ENCODE measurements at places on chromosomes 16 and 17.
A peak's percentile ranks its signal among the peaks of the same experiment; 100 is the strongest.

DNA sequence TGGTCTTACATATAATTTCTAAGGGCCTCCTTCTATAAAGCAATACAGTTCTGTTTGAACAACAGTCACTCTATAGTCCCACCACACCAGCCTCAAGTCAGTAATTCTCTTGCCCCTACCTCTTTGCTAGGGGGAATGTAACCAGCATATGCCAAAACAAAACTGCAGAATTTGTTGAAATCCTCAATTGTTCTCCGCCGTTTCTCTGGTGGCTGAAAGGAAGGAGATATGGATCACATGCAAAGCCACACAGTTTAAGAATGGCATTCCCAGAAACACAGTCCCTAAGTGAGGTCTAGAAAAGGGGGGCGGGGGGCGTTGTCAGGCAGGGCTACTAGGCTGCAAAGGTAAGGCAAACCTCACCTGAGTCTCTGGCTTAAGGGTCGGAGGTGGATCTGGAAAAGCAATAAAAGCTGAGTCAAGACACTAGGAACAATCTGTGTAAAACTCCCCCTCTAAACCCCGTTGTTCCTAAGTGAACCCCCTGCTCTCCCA is 1.9 kb downstream of the PHF23 start:
- DNase-seq = no peak

GRCh38 chr16:87474566-87474996 is 18.2 kb downstream of the ZCCHC14 start:
- no peak for DNase-seq

DNA sequence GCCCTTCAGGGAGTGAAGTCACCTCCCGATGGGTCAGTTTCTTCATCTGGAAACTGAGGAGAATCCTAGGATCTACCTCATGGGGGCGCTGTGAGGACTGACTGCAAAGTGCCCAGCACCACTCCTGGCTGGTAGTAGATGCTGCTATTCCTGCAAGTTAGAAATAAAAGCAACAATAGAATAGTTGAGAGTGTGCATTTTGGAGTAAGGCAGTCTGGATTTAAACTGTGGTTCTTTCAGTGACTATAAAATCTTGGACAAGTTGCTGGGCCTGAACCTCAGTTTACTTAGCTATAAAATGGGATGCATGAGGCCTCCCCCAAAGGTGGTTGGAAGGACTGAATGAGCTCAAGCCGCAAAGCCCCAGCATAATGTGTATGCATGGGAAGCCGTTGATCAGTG is 70.6 kb downstream of the CYB5B start:
- no peak for DNase-seq

GRCh38 chr17:17221329-17221728 is 15.2 kb upstream of the PLD6 start:
- no peak for DNase-seq

GRCh38 chr17:35766903-35767510 is 6.3 kb downstream of the C17orf50 start:
- no peak for DNase-seq

- DNase-seq = no peak
Measured at GRCh38 chr16:56939801-56940200, 7.9 kb downstream of the HERPUD1 start.

GRCh38 chr17:82449883-82450356 is 632 bp downstream of the CYBC1 start:
- no peak for DNase-seq

DNA sequence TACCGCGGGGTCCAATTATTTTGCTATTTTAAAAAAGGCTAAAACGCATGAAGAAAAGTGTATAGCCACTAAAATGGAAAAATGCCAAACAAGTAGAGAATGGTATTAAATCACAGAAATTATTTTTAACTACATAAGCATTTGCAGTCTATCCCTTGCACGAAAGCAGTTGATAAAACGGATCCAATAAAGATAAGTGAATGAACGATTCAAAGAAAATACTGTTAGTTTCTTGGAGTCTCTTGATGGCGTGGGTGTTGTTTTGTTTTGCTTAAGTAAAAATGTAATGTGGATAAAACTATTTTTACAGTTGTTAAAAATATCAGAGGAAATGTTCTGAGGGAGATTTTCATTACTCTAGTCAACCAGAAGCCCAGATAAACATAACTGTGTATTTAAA is 9.3 kb downstream of the HS3ST3A1 start:
- DNase-seq = no peak

GRCh38 chr17:72393553-72393952 is 272.7 kb downstream of the SOX9 start:
- DNase-seq = no peak

DNA sequence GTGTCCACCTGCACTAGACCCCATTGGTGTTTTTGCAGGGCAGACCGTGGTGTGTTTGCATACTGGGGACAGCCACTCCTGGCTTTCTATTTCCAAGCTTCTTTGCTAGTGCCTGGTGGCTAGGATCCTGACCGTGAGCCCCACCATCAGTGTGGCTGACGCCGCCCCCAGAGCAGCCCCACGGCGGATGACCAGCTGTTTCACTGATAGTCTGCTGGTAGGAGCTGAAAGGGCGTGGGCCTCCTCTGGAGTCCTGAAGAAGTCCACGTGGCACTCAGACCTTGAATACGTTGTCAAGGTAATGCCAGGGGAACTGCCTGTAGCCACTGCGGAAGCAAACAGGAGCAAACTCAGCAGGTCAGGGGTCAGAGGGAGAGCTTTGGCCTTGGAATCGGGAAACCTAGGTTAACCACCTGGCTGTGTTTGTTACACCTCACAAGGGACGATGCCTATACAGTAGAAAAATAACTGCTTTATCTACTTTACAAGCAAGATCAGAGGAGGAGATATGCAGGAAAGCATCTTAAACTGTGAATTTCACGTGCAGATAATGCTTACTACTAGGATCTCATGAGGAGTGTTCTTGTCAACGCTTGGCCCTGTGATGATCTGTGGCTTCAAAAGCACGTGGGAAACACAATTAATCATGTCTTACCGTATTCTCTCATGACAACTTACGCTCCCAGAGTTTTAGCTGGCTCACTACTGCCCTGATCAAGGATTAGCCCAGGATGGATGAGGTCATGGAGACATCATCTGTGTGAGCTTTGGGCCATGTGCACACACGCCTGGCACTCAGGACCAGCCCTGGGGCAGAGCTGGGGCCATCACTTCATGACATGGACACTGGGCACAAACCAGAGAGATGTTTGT is 30.3 kb downstream of the ALDH3A2 start:
- DNase-seq = no peak

- no peak for DNase-seq
Measured at GRCh38 chr17:37768438-37768837, 23.6 kb upstream of the HNF1B start.

DNA sequence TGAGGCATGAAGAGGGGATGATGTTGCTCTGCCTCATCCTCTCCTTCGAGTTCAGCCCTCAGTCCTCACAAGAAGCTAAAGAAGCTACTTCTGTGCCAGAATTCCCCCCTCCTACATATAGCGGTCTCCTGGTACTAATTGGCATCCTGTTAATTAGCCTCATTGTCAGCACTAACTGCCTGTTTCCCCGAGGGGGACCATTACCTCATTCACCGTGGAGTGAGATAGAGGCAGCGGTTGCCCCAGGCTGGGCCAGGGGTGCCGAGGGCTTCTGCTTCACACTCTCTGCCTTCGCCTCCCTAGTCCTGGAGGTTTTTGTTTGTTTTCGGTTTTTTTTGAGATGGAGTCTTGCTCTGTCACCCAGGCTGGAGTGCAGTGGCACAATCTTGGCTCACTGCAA is 5.7 kb upstream of the MINK1 start:
- DNase-seq = no peak

- DNase-seq = no peak
Measured at GRCh38 chr16:24346734-24347133, 90.6 kb downstream of the CACNG3 start.

DNA sequence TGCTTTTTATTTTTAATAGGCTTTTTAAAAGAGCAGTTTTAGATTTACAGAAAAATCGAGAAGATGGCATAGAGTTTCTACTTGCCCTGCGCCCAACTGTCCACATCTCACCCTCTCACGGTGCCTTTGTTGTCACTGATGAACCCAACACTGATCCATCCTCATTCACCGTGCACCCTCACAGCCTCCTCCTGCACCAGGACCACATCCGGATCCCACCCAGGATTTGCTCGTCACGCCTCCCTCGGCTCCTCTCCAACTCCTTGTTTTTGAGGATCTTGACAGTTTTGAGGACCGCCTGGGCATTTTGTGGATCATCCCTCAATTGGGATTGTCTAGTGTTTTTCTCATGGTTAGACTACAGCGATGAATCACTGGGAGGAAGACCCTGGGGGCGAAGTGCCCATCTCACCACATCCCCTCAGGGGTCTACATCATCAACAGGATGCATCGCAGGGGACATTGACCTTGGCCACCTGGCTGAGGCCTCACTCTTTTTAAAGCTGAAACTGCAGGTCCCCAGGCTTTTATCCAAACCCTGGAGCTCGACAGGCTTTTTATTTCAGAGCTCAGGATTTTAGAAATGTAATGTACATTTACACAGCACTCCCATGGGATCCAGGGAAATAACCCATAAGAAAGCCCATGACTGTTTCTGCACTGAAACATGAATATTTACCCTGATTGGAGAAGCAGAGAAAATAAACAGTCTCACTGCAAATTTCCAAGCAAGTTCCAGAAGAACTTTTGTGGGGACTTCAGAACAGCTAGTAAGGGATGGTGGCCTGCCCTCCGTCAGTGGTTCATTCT is 71.8 kb upstream of the ZNF469 start:
- no peak for DNase-seq

GRCh38 chr17:1298606-1299005 is 19.1 kb downstream of the TRARG1 start:
- no peak for DNase-seq

GRCh38 chr17:66526827-66527226 is 224.4 kb downstream of the PRKCA start:
- no peak for DNase-seq

GRCh38 chr17:4485676-4486646 is 12.7 kb upstream of the SPNS2 start:
- no peak for DNase-seq

- no peak for DNase-seq
Measured at GRCh38 chr16:4339909-4340308, 11.2 kb downstream of the PAM16 start.

DNA sequence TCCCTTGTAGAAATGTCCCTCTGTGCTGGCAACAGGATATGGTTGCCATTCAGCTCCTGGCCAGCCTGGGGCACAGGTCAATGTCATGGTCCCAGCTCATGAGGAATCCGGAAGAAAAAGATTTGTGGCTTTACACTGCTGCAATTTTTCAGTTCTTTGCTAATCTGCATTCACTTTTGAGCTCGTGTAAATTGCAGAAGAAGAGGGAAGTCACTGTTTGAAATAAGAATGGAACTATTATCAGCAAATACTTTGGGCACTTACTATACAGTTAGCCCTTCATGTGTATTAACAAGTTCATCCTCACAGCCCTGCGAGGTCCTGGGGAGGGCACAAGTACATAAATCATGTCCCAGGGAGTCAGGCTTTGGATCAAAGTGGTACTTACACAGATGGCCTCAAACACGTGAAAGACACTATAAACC is 14.2 kb downstream of the SLC47A2 start:
- no peak for DNase-seq

GRCh38 chr16:79089735-79090284 is 510.7 kb downstream of the MAF start:
- no peak for DNase-seq

- no peak for DNase-seq
Measured at GRCh38 chr16:3112881-3113574, 642 bp downstream of the ZNF205 start.

GRCh38 chr17:75078284-75079022 is 9.3 kb upstream of the SLC16A5 start:
- no peak for DNase-seq

GRCh38 chr16:84117494-84117843 is 727 bp upstream of the MBTPS1 start:
- DNase-seq = peak; percentile 53

- DNase-seq = no peak
Measured at GRCh38 chr17:61897548-61898180, 30.1 kb downstream of the INTS2 start.

DNA sequence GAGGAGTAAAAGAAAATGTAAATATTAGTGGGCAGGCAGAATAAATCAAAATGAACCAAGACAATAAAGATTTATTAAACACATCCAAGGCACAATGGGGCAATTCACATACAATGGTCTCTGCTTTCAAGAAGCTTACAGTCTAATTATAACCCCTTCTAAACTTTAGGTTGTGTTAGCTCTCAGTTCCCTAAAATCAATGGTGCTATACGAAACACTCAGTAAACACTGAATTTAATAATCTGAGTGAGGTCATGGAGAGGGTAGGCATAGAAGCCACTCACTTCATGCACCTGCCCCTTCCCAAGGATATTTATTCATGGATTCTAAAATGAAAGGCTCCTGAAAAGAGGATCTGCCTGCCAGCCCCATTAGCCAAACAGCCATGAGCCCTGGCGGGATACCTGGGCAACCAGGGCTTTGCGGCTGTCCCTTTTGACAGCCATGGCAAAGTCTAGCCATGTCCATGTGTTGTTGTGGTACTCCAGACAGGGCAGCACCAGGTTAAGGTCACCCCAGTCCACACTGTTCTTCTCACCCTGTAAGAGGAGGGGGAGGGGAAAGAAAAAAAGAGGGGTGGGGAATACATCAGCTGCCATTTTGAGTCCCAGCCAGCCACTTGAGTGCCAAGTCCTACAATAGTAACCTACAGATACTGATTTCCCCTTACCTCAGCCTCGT is 1.4 kb upstream of the RSKR start:
- no peak for DNase-seq

- no peak for DNase-seq
Measured at GRCh38 chr16:81514041-81514559, 69.5 kb downstream of the CMIP start.

DNA sequence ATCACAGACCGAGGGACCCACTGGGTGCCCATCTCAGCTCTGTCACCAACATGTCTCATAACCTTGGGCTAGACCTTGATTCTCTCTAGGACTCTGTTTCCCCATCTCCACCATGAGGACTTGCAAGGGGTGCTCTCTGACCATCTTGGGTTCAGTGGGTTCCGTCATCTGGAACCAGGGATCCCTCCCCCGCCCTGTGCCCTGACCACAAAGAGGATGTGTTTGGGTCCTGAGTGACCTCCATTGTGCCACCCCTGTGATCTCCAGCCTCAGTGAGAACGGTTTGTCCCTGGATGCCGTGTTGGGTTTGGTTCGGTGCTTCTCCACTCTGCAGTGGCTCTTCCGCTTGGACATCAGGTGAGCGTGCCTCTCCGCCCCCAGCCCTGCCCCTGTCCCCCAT is 49.1 kb upstream of the CPNE2 start:
- DNase-seq = no peak
